ENCODE measurements at places on chromosomes 5 and 9.

GRCh38 chr9:132144708-132145365, 17.0 kb upstream of the NTNG2 start:
- no peak for DNase-seq

DNA sequence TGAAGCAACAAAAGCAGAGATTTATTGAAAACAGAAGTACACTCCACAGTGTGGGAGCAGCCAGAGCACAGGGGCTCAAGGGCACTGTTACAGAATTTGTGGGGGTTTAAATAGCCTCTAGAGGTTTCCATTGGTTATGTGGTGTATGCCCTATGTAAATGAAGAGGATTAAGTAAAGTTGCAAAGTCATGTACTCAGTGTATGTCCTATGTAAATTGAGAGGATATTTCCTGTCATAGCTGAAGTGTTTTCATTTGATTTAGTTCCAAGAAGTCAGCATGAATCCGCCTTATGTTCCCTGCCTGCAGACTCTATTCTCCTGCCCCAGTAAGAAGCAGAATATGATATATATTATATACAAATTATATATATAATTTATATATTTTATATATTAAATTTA, 966.0 kb upstream of the COX7C start:
- no peak for DNase-seq

- no peak for DNase-seq
Measured at GRCh38 chr9:107481035-107481434, 8.5 kb downstream of the KLF4 start.

- DNase-seq: no peak
Measured at GRCh38 chr5:5795074-5795771, 372.7 kb downstream of the ICE1 start.

DNA sequence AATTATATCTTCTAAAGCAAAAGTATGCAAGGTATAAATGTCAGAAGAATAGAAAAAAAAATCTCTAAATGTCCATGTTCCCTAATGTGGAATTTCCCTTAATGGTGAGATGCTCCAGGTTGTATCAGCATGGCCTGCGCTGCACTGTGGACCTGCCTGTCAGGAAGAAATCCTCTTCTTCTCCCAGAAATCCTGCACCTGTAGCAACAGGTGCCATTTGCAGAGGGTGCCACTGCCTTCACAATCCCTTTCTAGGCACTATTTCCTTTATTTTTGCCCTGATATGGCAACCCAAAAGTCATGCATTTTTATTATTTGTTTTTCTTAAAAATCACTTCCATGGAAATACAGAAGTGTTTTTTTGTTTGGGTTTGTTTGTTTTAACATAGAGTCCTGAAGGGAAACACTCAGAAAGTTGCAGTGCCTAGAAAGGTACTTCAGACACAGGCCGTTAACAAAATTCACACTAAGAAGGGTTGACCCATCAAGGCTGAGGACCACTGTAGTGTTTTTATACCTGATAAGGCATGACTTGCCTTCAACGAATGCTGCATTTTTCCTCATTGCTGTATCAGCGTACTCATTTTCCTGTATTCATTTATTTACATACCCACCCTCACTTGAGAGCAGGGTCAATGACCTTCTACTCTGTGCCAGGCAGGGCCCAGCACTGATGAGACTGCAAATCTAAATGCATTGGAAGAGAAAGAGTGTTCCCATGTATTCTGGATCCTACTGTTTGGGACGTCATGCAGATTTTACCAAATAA, 177.8 kb downstream of the SNX18 start:
- DNase-seq: no peak

GRCh38 chr9:76374783-76375559, 19.3 kb downstream of the RFK start:
- DNase-seq: no peak

- DNase-seq: no peak
Measured at GRCh38 chr5:101783241-101784013, 512.7 kb downstream of the SLCO4C1 start.

DNA sequence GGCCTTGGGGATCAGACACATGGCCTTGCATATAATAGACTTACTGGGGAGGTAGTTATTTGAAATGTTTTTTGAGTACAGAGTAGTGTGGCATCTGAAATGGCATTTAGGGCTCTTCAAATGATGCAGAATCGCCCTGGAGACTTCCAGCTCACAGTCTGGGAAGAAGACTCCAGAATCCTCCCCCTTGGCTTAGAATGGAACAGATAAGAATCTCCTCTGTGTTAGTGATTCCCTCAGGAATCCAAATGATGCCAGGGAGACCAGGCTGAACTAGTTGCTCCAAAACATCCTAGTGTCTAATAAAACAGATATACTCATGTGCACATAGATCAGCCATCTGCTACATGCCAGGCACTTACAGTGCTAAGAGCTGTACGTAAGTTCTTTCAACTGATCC, 38.6 kb upstream of the SMC5 start:
- DNase-seq: no peak

GRCh38 chr9:80077059-80077458, 505.3 kb downstream of the TLE4 start:
- DNase-seq: no peak

GRCh38 chr5:108649106-108649505, 98.6 kb upstream of the FER start:
- DNase-seq: no peak

- DNase-seq: no peak
Measured at GRCh38 chr5:17213938-17214337, 3.5 kb upstream of the BASP1 start.

DNA sequence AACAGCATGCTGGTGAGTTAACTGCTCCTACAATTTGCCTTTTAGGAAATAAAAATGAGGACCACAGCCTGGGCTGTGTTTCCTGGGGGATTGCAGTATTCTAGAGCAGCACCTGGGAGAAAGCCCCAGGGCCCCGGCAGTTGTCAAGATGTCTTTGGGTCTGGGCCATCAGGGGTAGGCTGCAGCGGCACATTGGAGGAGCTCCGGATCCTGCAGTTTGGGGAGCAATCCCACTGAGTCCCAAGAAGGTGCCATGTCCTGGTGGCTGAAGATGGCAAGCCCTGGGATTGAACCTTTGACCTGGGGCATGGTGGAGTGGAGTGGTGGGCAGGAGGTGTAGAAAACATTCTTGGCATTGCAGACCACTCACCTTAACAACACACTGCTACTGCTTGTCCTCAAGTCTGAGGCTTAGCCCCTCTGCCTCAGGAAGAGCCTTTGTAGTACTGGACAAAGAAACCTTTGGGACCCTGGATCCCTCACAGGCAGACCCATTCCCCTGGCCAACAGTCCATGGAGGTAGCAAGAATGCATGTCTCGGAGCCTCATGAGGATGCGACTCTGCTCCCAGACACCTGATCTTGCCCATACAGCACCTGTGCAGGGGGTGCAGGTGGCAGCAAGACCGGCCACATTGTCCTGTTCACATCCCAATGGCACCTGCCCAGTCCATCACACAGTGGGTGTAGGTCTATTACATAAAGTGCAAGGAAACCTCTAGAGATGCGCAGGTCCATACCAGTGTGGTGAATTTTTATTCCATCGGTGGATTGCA, 159.1 kb upstream of the IRX2 start:
- DNase-seq: no peak

GRCh38 chr9:33153666-33154065, 13.5 kb downstream of the B4GALT1 start:
- no peak for DNase-seq

DNA sequence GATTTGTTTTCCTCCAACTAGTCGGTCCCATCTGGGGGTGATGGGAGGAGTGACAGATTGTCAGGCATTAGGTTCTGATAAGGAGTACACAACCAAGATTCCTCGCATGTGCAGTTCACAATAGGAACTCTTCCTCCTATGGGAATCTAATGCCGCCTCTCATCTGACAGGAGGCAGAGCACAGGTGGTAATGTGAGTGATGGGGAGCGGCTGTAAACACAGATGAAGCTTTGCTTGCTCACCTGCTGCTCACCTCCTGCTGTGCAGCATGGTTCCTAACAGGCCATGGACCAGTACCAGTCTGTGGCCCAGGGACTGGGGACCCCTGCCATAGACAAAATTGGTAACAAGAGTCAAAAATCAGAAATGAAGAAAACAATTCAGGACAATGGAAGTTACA, 173.3 kb upstream of the HMHB1 start:
- DNase-seq: no peak

DNA sequence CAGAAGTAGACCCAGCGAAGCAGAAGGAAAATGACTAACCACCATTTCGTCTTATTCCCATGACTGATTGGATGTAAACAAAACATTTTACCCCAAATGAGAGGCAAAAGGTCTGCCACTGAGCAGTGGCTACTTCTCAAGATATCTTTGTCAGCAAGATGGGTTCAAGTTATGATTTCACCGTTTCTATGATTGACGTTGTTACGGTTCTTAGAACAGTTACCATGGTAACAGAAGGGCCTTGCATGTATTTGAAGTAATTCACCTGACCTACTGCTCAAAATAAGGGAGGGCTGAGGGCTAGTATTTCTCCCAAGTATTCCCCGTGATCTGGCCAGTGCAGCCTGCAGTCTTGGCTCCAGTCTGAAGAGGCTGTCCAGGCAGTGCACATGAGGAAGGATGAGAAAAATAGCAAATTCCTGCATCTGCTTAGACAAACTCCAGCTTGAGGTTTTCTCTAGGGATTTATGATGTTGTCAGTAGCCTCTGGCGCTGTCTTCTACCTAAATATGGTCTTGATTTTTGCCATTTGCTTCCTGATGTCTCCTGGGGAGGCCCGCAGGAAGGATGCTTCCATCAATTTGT, 372.7 kb downstream of the TMEM38B start:
- no peak for DNase-seq

DNA sequence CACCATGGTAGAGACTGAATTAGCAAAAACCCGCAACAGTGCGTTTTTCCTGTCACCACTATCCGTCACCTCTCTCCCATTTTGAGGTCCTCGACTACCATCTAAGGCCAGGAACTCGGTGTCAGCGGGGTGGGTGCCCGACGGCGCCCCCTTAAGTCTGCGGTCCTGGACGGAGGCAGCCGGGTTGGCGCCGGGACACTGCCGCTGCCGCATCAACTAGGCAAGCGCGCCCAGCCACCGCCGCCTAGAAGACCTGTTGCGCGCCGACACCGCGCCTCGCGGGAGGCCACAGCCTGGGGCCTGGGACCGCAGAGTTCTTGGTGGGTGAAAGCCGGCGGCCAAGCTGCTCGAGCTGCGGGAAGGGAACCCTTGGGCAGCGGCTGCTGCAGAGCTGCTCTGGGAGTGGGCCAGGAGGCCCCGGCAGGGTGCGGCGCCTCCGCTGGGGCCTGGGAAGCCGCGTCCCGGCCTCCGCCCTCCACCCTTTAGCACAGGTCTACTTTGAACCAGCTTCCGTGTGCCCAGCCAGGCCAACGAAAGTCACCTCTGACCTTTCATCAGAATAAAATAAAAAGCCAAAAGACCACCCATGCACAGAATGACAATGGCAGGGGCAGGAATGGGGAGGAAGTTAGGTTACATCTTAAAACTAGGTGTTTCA, 3.5 kb downstream of the FOXB2 start:
- DNase-seq: no peak

- no peak for DNase-seq
Measured at GRCh38 chr9:112535811-112536210, 49.2 kb downstream of the KIAA1958 start.

DNA sequence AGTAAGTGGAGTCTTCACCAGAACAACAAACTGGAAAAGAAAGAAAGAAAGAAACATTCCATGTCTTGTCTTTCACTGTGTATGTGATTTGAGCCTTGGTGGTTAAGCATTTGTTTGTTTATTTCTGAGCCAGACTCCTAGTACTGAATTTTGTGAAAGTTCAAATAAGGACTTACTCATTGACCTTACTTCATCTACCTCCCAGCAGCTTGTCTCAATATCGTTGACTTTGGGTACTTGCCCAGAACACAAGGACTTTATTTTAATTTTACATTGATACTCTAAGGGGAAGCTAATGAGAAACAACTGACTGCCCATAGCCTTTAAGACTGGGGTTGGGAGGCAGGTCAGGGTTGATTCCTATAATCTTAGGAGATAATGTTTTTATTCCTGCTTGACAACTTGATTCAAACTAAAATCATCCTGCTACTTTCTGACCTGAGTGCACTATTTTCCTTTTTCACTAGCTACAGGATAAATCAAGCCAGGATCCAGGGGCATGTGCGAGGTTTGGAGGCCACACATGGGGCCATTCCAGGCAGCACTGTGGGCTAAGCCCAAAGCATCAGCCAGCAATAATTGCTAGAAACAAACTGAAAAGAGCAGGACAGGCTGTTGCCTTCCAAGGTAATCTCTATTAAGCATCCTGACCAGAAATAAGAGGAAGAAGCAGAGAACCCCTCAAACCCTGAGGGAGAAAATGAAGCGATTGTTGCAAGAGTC, 138.9 kb upstream of the RUSC2 start:
- no peak for DNase-seq

DNA sequence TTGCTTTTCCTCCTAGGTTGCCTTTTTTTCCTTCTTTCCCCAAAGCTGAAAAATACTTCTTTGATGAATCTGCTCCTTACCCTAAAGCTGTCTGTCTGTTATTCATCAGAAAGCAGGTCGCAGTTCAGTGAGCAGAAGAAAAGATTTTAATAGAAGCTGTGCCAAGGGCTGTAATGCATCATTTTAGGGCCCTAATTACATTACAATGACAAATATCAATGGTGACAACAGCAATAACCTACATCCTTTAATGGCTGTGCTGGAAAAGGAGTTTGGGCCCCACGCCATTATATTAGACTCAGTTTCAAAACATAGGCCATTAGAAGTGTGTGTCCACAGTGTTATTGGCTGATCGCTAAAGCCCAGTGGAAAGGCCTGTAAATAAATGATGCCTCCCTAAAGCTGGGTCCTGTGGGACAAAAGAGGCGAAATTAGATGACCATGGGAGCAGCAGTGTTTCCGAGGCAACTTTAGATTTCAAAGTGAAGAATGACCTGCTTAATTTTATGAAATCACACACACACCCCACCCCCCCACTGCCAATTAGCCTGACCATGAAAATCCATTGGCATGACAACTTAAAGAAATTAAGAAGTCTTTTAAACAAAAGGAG, 38.4 kb downstream of the TLE4 start:
- no peak for DNase-seq

DNA sequence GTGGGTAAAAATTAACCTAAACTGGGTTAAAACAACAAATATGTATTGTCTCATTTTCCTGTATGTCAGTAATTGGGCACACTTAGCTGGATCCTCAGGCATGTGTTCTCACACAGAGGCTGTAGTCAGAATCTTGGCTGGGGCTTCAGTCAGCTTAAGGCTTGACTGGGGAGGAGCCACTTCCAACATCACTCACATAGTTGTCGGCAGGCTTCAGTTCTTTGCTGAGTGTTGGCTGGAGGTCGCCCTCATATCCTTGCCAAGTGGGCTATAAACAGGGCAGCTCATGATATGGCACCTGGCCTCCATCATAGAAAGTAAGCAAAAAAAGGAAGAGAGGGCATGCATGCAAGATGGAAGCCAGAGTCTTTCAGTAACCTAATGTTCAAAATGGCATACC, 173.0 kb downstream of the GIN1 start:
- DNase-seq: no peak

DNA sequence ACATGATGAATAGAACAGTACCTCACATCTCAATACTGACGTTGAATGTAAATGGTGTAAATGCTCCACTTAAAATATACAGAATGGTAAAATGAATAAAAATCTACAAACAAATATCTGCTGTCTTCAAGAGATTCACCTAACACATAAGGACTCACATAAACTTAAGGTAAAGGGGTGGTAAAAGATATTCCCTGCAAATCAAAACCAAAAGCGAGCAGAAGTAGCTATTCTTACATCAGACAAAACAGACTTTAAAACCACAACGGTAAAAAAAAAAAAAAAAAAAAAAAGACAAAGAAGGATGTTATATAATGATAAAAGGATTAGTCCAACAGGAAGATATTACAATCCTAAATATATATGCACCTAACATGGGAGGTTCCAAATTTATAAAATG, 214.0 kb upstream of the MAST4 start:
- DNase-seq: no peak

Measured in breast epithelium (tissue), 4 donors.